ENCODE measurements at places on chromosomes 5 and 9.

DNA sequence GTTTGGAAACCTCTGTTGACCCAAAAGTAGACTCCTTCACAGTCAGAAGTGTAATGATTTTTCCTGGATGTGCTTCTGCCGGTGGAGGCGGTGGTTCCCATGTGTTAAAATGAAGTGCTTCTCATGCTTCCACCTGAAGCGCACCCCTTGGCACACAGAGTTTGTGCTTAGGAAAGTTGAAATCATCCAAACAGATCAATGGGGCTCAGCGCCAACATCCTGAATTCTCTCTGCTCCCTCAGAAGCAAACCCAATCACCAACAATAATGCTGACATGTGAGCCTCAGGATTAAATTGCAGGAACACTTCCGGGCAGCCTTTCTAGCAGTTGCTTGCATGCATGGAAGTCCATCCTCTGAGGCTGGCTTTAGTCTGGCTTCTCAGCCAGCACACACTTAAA lies 71.0 kb downstream of the MED10 start:
- DNase-seq = no peak

DNA sequence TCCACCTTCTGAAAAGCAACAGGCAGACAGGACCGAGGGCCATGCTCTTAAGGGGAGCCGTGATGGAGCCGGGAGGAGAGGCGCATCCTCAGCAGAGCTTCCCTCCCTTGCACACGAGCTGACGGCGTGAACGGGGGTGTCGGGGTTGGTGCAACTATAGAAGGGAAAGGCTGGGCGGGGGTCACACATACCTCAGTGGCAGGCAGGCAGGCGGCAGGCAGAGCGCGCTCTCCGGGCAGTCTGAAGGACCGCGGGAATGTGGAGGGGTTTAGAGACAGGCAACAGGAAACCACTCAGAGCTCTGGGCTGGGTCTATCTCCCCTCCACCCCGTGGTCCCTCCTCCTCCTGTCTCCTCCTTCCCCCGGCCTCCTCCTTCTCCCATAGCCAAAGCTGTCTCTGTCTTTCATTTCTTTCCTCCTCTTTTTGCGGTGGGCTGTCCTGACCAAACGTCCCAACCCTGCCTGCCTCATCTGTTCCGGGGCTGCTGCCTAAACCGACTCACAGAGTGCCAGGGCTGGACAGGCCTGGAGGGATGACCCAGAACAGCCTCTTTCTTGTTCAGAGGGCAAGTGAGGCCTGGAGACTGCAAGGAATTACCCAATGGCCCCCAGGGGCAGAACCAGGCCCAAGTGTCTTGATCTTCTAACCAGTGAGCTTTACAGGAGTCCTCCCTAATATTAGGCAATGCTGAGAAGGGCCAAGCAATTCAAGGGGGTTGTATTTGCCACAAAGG lies at the start of gene SPARC:
Gene SPARC, minus strand, starts transcription at position 242 of the 734 bp plus-strand sequence. CDS start 10,727 bp downstream, outside the sequence.
- no peak for DNase-seq

DNA sequence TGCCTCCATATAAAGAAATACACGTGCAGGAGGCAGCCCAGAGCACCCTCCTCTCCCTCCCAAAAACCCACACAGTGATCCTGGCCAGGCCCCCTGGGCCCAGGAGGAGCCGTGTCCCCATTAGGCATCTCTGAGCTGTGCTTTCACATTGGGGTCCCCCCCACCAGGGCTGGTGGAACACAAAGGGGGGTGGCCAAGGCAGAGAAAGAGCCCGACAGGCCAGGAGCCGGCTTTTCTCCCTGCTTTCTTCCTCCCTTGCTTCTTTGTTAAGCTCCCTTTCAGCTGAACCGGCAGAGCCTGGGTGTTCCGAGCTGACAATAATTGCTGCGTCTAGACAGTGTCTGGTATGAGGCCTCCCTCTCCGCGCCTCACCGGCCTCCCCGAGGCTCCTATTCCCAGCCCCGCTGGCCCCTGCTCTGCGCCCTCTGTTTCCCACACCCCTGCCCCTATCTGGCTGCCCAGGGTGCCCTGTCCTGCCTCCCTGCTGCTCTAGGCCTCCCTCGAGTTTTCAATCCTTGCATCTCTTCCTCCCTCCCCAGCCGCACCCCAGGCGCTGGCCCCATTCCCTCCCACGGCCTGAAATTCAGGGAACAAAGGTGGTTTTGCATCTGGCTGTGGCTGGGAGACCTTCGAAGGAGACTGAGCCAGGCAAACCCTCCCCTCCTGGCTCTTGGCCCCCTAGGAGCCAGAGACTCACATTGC lies 120.6 kb downstream of the C9orf50 start:
- DNase-seq = no peak

DNA sequence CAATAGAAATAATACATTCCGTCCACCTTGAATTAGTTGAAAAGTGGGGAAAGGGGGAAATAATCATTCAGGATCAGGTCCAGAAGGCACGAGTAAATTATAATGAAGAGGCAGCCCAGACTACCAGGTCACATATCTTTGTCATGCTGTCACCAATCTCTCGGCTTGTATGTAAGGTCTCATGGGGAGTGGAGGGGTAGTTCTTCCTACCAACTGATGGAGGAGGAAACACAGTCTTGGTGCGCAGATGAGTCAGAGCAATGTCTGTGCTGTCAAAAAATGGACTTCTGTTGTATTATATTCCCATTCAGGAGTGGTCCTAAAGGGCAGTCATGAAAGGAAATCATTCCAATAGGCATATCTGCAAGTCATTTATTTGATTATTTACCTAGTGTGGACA lies 164.2 kb upstream of the PTGER4 start:
- no peak for DNase-seq

DNA sequence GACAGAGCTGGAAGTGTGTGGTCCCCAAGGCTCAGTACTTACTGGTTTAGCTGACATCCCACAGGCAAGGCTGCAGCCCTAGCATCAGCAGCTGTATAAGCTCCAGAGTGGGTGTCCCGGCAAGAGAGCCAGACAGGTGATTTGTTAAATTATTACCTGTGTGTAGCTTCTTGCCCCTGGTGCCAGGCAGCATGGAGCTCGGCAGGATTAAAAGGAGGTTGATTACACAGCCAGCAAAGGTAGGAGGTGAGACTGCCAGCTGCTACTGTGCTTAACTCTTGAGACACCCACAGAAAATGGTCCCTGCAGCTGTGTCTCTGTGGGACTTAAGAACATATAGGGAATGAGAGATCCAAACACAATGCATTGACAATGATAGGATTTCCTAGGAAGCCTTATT lies 54.2 kb downstream of the ARHGAP26 start:
- no peak for DNase-seq

DNA sequence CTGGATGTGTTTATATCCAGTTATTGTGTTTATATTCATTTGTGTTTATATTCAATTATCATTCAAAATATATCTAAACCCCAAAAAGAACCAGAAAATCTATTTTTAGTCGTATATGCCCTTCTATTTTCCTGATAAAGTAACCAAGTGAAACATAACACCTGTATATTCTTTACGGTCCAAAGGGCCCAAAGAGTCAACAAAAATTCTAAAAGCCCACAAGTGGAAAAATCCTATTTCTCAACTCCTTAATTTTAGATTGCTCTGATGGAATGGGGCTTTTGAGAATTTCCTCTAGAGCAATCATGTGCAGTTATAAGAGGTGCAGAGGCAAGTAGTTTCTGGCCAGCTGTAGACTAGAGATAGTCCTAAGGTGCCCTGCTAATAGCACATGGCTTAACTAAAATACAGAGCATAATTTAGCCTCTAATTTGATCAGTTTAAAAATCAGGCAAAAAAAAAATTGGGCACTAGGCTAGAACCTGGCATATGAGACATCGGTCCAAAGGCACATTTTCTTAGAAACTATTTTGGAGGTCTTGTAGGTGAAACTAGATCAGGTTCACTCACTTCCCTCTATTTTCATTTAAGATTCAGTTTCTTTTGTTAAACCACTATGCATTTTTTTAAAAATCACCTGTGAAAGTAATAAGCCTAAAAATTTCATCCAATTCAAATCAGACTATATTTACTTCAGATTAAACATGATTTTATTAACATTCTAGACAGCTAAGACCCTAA lies 256.0 kb downstream of the FBXL17 start:
- DNase-seq = no peak

DNA sequence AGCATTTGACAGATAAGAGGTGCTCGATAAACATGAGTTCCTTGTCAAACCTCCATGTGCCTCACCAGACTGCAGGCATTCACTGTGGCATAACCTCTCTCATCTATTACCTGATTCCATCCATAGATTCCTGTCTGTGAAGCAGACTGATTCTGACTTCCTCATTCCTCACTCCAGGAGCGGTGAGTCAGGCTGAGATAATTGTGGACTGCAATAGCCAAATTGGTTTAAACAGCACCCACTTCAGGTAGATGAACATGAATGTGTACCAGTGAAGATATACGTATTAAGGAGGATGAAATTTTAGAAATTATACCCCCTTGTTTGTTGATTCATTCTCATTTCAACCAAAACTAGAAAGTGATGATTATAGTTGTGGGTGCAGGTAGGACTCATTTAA lies 391.2 kb downstream of the HINT1 start:
- no peak for DNase-seq

GRCh38 chr5:37836592-37837413 lies 3.0 kb downstream of the GDNF start:
- no peak for DNase-seq

DNA sequence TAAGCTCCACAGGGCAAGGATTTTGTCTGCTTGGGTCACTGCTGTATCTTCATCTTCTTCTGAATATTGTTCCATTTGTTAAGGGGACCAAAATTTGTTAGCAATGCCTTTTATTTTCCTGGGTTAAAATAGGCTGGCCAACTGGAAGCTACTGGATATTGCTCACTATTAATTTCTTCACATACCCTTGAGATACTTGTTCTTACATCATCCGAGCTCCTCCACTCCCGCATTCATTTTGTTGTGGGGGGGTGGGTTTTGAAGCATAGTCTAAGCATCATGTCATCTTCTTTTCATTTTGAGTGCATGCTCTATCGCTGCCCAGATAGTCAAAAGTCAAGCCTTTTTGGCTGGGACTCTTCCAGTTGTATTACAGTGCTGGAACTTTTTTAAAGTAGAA lies 42.5 kb upstream of the PIK3R1 start:
- no peak for DNase-seq

DNA sequence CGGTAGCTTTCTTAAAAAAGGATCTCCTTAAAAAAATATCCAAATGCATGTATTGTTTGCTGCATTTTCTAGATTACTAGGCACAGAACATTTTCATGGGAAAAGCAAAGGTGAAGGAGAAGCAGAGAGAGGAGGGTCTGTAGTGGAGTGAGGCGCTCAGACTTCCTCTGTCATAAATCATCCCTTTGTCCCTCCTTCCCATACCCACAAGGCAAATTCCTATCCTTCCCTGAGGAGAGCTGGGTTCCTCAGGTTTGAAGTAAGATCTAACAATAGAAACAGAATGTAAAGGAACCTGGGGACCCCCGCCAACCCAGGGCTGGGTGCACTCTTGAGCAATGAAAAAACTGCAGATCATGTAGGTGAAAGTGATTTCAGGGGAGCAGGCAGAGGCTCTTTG lies 149.2 kb upstream of the ANKH start:
- DNase-seq = no peak

DNA sequence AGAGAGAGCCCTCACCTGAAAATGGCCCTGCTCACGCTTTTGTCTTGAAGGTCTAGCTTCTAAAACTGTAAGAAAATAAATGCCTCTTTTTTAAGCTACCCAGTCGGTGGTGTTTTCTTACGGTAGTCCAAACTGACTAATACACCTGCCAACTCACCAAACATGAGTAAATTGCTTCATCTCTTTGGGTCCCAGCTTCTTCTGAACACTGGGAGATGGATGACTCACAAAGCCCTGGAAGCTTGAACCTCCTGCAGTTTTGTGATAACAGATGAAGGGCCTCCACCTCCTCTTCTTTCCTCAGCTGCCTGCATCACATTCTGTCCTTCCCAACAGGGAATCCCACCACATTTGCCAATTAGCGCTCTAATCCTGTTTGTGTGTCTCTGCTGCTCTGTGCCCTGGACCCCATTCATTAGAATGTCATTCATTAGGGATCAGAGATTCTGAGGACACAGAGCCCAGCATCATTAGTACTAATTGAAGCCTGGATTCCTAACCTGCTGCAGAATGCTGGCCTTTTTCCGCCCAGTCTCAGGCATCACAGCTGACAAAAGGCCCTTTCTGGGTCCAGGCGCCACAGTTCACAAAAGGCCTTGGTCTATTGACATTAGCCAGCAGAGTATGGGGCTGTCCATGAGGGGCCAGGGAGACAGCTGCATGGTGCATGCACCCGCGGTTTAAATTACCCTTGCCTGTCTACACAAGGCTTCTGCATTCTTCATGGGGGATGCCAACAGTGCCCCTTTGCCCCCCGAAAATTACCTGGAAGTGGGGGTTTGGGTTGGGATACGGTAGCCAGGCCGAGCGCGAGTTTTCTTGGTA lies 349.3 kb downstream of the SEMA5A start:
- DNase-seq = no peak

DNA sequence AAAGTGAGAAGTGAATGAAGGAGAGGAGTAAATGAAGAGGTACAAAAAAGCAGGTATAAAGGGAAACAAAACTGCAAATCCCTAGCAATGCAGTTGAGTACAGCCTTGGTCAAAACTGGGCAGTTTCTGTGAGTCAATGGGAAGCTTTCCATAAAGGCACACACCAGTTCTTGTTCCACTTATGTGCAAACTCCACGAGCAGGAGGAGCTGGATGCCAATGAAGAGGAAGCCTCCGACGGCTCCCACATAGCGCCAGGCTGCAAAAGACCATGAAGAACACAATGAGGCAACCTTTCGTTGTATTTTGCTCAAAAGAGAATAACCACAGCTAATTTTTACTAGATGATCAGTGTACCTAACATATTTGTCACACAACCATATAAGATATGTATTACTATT lies 81.1 kb downstream of the SERINC5 start:
- DNase-seq = no peak

DNA sequence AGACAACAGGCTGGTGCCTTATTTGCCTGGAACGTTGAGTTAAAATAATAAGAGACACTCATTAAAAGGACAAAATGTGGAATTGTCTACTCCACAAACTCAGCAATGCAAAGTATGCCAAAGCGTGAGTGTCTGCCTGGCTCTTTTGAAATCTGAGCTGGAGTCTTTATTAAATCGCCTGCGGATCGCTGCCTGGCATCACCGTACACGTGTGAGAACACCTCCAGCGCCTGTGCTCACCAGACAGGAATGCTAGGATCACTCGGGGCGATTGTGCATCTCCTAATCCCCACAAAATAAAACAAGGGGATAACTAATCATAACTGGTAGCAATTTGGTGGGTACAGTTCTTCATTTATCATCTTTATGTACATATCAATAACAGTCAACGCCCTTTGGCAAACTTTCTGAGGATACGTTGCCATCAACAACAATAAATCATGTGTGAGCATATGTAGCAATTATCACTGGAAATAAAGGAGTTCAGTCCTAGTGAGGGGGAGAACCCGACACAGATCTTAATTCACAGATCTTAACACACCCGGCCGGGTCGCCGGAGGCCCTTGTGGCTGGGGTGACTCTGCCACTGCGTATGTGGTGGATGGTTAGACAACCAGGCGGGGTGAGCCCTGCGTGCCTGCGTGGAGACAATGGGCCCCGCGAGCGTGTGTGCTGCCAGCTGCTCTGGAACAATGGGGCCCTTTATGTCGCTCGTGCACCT lies 284.9 kb upstream of the IRX1 start:
- DNase-seq = no peak

DNA sequence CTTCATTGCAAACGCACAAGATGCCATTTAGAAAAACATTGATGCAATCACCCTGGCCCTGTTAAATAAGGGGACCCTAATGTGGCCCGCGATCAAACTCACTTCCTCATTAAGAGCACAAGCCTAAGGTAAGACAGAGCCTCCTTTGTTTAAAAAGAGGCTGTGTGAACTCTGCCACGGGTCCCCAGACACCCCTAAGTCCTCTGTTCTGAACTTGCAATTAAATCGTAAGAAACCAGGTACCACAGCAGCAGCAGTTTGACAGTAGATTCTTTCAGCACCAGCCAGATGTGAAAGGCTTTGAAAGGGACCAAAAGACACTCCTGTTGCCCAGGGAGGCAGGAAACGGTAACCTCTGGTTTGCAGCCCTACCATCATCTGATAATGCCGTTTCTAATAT lies 346.3 kb downstream of the TMEM167A start:
- no peak for DNase-seq

Data from stimulated activated CD4-positive, alpha-beta T cell treated with anti-CD3 and anti-CD28 coated beads, Interleukin-4, amount 100 ng/mL, for 4 hours (primary cell).